ENCODE measurements at places on chromosomes 3 and 15.
A peak's percentile ranks its signal among the peaks of the same experiment; 100 is the strongest.

DNA sequence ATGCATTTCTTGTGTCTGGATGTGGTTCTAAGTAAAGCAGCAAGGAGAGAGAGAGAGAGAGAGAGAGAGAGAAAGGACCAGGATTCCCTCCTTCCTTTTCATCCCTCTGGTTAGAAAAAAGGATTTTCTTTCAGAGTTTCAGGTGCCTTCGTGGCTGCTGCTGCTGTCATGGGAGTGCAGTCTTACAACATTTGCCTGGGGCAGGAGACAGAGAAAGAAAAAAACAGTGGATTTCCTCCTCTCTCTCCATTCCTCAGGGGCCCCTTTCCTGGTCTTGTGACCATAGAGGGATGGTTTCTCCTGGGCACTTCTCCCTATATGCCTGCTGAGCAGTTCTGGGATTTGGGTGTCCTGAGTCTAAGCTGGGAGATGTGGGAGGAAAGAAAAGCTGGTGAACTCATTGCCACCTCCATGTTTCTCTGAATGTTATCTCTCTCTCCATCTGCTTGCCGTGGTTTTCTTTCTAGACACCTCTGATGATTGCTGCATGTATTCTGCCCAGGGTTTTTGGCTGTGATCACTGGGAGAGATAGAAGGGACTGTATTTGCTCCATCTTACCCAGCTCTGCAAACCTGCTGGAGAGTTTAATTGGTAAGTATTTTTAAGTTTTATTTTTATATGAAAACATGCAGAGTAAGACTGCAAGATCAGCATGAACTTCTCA, 142.4 kb upstream of the RGMA start:
- no peak for DNase-seq

DNA sequence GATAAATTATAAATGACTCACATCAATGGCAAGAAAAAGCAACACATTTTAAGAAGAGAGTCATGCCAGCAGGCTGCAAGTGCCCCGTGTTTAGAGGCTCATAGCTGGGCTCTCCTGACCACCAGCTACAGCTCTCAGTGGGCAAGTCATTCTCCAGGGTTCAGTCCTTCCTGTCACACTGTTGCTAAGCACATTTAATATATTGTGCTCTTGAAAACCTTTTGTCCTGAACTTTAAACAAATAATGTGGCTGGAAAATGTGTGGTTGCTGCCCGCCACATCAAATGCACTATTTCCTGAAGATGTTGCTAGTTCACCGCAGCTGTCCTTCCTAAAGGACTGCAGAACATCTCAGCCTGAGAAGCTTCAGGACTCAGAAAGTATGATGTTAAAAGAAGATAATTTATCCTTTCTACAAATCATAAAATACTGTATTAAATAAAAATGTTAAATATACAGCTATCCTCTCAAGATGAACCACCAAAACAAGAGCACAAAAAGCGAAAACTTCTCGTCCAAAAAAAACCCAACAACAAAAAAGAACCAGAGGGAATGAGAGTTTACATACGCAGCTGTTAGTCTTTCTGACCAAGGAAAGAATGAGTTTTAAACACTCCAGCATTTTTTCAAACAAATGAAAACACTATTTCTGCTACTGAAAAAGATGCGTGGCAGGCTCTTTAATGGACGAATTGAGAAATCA, 951 bp downstream of the TARS3 start:
- DNase-seq: peak; percentile 8

DNA sequence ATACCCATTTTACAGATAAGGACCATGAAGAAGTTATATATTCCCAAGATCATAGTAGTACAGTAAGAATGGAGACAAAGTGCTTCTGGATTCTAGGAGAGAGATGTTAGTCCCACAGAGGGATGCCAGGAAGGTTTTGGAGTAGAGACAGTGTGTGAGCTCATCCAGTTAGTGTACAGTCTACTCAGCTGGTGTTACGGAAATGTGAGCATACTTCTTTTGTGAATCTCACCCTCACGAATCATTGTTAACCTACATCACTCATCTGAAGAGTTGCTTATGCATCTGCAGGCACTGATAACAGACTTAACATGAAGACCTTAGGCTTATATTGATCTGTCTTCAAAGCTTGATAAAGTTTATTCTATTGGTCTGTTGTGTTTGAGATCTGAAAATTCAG, 106.6 kb upstream of the PTPRG start:
- no peak for DNase-seq

DNA sequence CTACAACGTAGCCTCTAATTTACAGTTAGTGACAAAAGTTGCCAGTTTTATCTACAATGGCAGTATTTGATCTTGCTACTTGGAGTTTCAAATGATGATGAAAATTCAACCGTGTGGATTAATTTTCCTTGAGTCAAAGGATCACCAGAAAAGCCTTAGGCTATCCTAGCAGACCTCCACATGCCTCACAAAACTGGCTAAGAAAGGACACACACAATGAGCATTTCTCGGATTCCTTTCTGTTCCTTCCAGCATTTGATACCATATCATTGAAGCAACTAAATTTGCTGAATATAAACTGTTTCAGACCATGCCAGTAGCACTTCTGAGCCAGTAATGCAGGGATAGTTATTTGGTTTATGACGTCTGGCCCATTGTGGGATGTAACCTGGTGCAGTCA, 587.4 kb upstream of the MDFIC2 start:
- DNase-seq: no peak

GRCh38 chr3:60933824-60934223, 317.4 kb downstream of the FHIT start:
- no peak for DNase-seq

DNA sequence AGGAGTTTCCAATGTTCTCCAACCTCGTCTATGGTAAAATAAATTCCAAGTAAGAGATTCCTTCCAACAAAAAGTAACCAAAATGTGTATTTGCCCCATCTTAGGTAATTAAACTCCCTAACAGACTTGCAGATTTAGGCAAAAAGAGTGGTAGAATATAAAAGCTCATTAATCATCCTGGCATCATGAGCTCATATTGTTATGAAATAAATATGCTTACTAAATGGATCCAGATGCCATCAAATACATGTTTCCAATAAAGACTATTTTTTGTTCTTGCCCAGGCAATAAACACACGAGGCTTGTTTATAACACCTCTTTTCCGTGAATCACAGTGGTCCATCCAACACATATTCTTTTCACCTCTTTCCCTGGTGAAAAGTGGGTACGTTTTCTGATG, 189.4 kb downstream of the THSD4 start:
- DNase-seq: no peak

- no peak for DNase-seq
Observed at GRCh38 chr15:90200534-90201129, 498 bp upstream of the SEMA4B start.

- no peak for DNase-seq
Observed at GRCh38 chr3:26460985-26461384, 161.6 kb upstream of the LRRC3B start.

DNA sequence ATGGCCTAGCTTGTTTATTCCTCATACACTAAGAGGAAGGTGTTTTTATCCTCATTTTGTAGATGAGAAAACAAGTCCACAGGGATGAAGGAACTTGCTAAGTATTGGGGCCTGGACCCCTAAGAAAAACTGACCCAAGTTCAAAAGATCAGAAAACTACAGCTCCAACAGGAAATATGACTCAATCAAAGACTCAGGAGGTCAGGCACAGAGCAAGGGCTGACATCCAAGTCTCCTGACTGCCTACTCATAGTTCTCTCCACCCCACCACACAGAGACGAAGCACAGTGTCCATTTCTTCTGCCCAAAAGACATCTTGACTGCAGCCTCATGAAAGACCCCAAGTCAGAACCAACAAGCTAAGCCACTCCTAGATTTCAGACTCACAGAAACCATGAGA, 26.9 kb upstream of the TPM1 start:
- peak; percentile 77 for DNase-seq

DNA sequence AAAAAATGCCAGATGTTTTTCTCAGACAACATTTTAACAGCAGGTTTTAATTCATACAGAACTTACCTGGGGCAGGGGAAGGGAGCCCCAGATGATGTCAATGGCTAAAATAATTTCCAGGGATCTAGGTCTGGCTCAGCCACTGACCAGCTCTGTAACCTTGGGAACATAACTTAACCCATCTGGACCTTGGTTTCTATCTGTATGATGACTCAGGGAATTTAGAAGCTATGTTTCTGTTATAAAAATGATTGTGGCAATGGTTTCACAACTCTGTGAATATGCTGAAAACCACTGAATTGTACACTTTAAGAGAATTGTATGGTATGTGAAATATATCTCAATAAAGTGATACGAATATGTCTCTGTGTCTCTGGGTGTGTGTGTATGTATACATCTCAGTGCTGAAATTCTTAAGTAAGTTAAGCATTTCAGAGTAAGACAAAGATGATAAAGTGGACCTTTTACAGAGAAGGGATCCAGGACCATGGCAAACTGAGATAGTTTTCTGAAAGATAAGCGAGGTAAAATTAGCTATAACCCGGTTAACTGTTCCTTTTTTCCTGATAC, 2.9 kb downstream of the SH3GL3 start:
- no peak for DNase-seq

GRCh38 chr15:101006931-101007691, 88.0 kb downstream of the LRRK1 start:
- DNase-seq: peak; percentile 89

DNA sequence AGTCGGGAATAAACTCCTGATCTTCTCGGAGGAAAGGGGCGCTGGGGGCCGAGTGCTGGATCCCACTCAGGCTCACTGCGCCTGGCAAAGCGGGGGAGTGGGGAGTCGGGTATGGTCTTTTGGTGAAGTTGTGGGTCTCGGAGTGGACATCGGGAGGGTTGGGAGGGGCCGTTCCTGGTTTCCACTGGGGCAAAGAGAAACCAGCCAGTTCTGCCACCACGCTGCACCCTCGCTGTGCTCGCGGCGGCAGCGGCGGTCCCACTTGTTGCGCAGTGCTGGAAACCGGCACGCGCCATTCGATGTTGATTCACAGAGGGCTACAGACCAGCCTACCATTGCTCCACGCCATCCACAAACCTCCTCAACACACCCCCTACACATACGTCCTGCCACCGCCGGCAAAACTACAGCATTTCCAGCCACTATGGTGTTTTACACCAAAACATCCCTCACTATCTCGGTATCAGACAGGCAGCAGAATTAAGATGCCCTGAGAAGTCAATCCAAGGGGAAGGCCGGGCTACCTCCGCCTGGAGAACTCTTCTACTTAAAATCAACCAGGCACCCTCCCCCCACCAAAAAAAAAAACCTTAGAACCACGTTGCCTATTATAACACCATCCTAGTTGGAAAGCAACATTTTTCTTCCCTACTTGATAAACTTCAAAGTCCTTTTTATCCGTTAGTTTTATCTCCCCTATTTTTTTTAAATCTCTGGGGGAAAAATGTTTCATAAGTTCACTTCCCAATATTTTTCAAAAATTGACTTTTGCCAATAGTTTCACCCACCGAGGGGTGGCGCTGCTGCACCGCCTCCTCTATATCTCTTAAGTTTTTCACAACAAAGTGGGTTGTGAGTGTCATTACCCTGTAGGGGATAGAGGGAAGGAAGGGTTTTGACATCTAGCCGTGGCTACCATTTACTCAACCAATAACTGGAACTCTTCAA, 3.6 kb downstream of the BCL6 start:
- peak; percentile 85 for DNase-seq

- no peak for DNase-seq
Observed at GRCh38 chr3:127718916-127719290, 46.2 kb downstream of the ABTB1 start.

DNA sequence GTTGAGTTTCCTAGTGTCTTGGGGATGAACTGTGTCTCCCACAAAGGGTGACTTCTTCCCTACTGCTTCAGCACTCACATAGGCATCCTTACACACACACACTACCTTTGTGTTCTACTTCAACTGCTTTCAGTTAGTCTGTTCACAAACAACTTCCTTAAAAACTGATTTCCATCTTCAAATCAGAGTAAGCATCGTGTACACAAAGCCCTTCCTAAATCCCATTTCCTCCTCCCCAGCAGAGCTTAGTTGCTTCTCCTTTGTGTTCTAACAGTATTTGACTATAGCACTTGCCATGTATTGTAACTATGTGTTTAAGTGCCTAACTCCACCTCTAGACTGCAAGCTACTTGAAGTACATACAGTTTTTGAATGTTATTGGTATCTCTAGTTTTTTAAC, 71.7 kb downstream of the TNIK start:
- DNase-seq: no peak

GRCh38 chr3:49611719-49612118, 57.4 kb downstream of the BSN start:
- DNase-seq: peak; percentile 66

DNA sequence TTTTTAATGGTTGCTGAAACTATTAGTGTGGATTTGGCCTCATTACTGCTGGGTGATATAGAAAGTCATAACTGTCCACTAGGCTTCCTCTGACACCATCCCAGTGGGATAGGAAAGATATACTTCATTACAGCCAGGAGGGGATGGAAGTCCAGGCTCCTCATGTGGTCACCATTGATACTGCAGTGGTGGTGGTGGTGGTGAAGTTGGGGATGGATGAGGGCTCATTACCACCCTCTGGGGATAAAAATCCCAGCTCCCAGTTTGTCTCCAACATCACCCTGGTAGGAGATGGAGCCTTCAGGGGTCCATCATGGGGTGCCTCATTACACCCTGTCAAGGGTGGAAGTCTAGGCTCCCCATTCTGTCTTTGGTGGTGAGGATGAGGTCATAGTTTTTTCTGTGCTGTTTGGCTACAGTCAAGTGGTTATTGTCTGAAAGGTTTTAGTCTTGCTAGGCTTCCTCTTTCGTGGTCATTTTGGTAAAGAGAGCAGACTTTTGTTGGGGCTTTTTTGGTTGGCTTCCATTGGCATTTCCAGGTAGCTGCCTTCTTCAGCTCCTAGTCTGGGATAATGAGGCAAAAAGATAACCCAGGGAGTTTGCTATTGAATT, 30.1 kb upstream of the FILIP1L start:
- no peak for DNase-seq

DNA sequence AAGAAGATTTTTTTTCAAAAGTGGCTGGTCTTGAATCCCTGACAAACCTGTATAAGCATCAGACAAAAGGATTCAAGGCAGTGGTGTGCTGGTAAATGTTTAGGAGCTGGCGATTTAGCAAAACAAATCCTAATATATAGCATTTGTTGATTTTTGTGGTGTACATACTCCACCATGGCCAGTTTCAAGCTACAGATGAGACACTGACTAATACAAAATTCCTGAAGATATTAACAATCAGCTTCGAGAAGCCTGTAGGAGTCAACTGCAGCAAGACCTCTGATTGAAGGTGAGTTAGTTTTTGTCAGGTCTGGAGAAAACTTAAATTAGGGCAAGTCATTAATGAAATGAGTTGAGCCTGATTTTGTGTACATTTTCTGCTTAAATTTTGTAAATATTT, 6.7 kb downstream of the STRIT1 start:
- DNase-seq: no peak
